Ovary (tissue), 10 donors: ENCODE measurements at places on chromosomes 11 and 22.

GRCh38 chr11:121841487-121842191 lies 274.4 kb downstream of the BLID start:
- no peak for DNase-seq

DNA sequence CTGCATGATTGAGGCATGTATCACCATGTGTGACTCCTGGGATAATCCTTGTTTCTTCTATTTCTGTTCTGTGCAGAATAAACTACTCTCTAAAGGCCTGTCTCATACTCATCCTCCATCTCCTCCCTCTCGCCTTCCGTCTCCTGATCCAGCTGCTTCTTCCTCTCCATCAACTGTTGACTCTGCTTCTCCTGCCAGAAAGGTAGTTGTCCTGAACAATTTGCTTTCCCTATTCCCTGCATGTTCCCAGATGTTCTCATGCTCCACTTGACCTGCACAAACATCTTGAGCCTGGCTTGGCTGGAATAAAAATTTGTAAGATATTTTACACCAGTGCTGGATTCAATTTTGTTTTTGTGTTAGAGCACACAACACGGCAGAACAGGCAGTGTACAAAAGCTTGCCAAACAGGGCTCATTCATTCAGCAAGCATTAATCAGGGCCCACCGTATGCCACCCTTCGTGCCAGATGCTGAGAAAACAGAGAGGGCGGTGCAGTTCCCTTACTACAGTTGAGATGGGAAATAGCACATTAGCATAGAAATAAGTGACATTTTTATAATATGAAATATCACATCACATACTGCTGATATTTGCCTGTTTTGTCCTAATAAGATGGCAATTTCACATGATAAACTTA lies 133.3 kb upstream of the PARVA start:
- DNase-seq, result no peak

DNA sequence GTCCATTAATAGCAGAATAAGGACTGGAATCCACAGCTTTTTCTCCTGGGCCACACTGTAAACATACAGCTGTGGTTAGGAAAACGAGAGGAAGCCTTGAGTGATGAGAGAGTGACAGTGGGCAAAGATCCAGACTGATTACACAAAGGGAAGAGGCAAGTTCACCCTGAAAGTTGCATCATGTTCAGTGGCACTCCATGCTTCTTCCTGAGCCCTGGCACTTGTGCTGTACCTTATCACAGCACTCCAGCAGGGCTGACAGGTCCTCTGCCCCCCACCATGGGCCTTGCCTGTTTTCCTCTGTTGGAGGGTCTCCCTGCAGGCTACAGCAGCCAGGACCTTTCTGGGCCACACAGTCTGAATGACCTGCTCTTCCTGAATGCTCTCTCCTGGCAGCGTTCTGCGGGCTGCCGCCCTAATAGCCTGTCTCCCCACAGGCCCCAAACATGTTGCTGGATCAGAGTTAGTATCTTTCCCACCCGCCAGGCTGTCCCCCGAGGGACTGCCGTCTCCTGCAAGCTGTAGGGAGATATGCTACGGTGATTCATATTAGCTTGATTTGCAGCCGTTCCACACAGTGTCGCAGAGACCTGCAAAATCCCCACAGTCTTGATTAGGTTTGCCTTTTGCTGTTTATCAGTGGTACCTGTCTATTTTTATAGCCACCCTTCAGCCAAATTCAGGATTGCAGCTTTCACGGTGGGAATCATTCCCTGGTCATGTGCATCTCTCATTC lies 60.2 kb downstream of the NTM start:
- no peak for DNase-seq

GRCh38 chr11:3228445-3228829 lies 3.8 kb downstream of the MRGPRE start:
- no peak for DNase-seq
